ENCODE measurements at places on chromosomes 5 and 9. TPM values are rescaled to one million over a fixed set of nuclear protein-coding genes. Genes with fewer than 3 reads are reported as not detected.

Gene PRRX2
- 10.6 TPM for total RNA-seq

Gene PCDHGA6
- total RNA-seq: 5.6 TPM

Gene PDCD1LG2
- total RNA-seq: 1.0 TPM

Gene NR5A1
- total RNA-seq: not detected

Gene BAG1
- total RNA-seq: 124 TPM

Gene TSLP
- total RNA-seq: 0.20 TPM

Gene SLC6A7
- total RNA-seq: not detected

Gene WDR38
- 0.79 TPM for total RNA-seq

Gene CDO1
- 40.4 TPM for total RNA-seq

Gene FABP6
- total RNA-seq: not detected

Gene PALM2AKAP2
- total RNA-seq: 25.4 TPM

Gene OMD
- total RNA-seq: 52.4 TPM

Gene GRIN3A
- total RNA-seq: not detected

Gene RRAGA
- total RNA-seq: 59.8 TPM

Gene PCDH1
- 76.2 TPM for total RNA-seq

Gene C7
- 108 TPM for total RNA-seq

Gene HAVCR1
- total RNA-seq: not detected

Gene SLC9A3
- 7.3 TPM for total RNA-seq

Gene HEMGN
- not detected for total RNA-seq

Gene HSPA4
- 71.3 TPM for total RNA-seq

Gene MEIKIN
- not detected for total RNA-seq

Data from thyroid gland (tissue), 4 donors.